ENCODE measurements at places on chromosomes 2 and 18.
A peak's percentile ranks its signal among the peaks of the same experiment; 100 is the strongest.

- DNase-seq: no peak
Observed at GRCh38 chr2:11344956-11345677, 681 bp upstream of the ROCK2 start.

DNA sequence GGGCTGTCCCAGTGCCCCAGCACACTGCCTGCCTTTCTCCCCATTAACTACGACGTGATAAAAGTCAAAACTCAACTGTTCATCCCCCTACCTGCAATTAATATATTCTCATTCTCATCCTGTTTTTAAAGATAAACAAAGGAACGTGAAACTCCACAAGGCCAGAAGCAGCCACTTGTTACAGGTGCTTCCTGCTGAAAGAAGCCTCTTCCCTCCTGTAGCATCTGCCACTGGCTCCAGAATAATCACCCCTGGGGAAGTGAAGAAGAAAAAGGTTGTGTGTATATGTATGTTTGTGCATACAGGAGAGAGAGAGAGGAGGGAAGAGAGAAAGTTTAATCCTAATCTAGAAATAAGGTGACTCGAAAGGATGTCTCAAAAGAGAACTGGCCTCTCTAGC lies 27.1 kb downstream of the KIAA2012 start:
- DNase-seq: no peak

DNA sequence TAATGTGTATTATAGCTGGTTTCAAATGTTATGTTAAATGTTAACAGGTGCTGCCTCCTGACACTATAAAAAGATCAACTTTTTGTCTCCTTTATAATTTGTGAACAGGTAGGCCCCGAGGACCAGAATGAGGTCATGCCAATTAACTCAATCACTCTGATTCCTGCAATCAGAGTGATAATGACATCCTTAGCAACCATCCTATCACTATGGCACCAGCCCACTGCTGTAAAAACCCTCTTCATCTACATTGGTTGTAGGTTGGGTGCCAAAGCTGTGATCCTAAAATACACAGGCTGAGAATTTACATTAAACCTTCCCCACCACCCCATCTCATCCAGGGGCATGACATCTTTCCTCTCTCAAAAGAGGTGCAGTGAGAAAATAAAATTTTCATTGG lies 103.5 kb downstream of the CPO start:
- DNase-seq: no peak

DNA sequence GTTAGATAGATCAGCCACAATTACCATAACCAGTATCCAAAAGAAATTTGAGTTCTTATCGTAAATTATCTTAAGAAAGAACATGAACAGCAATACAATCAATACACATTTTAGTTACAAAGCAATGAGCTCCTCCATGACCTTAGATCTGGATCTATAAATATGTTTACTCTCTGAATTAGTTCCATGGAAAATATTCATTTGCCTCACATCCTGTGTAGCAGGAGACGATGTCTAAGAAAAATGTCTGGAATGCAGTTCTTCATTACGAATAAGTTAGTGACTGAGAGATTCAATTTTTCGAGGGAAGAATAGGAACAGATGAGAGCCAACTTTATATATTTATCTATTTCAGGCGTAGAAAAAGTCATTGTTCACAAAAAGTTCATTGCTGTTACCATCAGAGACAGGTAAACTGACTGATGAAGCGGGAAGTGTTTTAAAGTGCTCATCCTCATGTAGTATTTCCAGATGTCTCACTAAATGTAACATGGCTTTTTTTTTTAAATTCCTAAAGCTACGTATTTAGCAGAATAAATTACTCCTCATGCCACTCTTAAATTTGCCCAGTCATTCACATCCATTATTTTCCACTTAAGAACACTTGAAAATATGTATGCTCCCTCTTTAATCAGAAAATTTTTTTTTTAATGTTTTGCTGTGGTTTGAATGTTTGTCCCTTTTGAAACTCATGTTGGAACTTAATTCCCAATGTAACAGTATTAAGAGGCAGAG lies 106.5 kb upstream of the SCN1A start:
- DNase-seq: no peak

- DNase-seq: peak; percentile 28
Observed at GRCh38 chr2:22944143-22944542, 440.8 kb upstream of the KLHL29 start.

DNA sequence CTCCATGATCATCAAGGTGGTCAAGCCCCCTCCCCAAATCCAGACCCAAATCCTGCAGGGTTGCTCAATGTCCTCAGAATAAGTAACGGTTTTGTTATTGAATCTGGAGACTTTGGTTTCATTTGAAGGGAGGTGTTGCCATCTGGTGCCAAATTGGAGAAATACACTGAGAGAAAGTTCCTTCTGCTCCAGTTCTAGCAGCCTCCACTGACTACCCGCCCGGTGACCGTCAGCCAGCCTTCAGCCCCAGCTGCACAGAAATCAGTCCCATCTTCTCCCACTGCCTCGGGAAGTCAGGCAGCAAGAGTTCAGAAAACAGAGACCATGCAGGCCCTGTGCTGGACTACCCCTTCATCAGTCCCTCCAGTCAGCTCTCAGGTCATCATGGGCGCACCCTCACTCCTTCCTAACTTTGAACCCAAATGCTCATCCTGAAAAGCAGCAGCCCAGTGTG lies 38.7 kb downstream of the PKDCC start:
- peak; percentile 87 for DNase-seq

All from SK-N-SH (cell line).